Activated CD4-positive, alpha-beta T cell treated with anti-CD3 and anti-CD28 coated beads, Interleukin-2, amount 50 U/mL, for 16 hours (primary cell): ENCODE measurements at places on chromosomes 4 and X.

GRCh38 chr4:174427571-174428140 is 94.6 kb downstream of the HPGD start:
- DNase-seq, result no peak

- no peak for DNase-seq
Measured at GRCh38 chrX:154477891-154478477, 1.1 kb downstream of the LAGE3 start.

DNA sequence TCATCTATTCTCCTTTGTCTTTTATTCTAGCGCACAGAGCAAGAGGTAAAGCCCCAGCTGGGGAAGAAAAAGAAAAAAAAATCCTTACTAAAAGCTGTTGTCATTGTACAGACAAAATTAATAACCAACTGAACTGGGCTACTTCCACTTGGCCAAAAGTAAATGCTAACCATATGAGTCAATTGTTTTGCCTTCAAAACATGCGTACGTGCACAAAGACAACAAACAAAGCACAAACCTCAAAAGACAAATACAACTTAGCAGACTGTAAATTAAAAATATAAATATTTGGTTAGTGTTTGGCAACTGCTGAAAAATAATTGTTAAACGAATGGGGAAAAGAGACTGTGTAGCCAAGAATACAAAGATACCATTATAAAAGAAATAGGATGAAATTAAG is 5.9 kb downstream of the EDA2R start:
- DNase-seq, result no peak

DNA sequence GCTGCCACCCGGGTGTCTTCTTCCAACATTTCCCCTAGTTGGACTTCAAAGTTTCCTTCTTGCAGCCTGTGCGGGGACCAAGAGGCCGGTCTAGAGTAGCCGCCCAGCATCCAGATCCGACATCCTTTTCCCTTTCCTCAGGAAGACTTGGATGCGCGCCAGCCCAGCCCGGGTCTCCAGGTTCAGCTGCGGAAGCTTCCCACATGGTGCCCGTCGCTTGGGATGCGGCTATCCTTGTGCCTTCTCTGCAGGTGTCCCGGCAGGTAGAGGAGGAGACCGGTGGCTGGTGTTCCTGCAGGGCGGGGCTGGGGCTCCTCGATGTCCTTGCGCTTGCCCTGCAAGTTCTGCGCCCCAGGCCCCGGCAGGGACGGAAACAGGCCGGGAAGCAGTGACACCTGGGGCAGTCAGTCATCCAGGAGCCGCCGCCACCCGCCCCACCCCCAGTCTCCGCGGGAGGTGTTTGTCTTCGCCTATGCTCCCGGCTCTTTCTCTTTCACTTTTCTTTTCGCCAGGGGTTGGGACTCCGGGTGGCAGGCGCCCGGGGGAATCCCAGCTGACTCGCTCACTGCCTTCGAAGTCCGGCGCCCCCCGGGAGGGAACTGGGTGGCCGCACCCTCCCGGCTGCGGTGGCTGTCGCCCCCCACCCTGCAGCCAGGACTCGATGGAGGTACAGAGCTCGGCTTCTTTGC is at the start of gene IL15:
TSS of gene IL15 (plus strand) at position 502 of the 689 bp plus-strand sequence. CDS start 82,882 bp downstream, outside the sequence.
- peak; percentile 76 for DNase-seq

DNA sequence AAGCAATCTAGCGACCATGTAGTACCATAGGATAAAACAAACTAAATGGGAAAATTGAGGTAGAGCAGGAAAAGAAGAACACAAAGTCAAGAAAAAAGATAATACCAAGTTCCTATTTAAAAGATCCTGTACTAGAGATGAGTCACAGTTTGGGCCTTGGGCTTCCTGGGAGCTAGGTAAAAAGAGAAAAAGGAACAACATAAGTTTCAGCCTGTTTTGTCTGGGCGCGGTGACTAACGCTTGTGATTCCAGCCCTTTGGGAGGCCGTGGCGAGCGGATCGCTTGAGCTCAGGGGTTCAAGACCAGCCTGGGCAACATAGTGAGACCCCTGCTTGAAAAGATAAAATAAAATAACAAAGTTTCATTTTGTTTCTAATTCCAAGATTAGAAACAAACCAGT is 14.0 kb upstream of the TMEM156 start:
- no peak for DNase-seq

GRCh38 chr4:105815701-105816100 is 79.6 kb upstream of the NPNT start:
- no peak for DNase-seq

DNA sequence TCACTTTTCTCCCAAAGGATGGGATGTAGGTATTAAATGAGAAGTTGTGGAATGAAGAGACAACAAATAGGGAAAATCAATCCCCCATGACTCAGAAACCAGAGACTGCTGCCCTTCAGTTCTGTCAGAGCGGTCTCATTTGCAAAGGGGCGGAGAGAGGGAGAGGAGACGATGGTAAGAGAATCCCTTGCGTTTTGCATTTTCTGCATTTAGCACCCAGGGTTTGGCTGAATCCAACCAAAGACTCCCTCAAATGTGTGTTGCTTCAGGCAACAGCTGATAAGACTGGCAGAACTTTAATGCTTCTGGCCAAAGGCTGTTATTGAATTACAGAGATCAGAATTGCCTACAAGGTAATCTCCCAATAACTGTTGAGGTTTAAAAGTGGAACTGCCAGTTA is 230.2 kb downstream of the EVC2 start:
- no peak for DNase-seq

DNA sequence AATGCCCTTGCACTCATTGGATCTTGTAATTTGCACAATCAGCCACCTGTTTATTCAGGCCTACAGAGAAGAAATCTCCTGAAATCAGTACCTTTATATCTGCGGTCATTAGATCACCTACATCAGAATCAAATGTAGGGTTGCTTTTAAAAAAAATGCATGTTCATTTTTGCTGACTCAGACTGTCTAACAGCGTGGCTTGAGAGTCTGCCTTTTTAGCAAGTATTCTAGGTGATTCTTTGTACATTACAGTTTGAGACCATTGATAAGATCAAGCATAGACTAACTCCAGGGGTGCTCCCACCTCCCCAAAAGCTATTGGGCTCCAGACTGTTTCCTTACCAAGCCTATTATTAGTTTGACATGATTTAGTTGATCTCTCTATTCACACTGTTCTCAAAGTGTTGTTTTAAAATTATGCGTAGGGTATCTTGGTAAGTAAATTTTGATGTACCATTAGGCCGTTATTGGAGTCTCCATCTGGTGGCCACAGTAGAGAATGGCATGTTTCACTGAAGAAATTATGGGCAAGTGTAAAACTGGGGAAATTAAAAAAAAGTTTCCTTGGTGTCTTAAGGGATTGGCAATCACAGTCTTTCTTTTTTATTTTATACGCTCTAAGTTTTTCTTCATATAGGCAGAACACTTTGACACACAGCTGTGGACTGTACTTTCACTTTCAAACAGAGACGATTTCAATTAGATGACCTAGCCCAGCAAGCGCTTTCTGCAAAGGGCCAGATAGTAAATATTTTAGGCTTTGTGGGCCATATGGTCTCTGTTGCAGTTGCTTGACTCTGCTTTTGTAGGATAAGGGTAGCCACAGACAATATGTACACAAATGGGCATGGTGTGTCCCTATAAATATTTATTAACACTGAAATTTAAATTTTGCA is 33.7 kb upstream of the MSL3 start:
- peak; percentile 43 for DNase-seq

- DNase-seq, result no peak
Measured at GRCh38 chrX:37834937-37835336, 12.4 kb downstream of the DYNLT3 start.

- no peak for DNase-seq
Measured at GRCh38 chr4:185244763-185245162, 35.4 kb downstream of the SNX25 start.

GRCh38 chrX:48890296-48890925 is 7.2 kb downstream of the TIMM17B start:
- no peak for DNase-seq

GRCh38 chr4:7892212-7893019 is 47.2 kb downstream of the AFAP1 start:
- DNase-seq, result no peak

DNA sequence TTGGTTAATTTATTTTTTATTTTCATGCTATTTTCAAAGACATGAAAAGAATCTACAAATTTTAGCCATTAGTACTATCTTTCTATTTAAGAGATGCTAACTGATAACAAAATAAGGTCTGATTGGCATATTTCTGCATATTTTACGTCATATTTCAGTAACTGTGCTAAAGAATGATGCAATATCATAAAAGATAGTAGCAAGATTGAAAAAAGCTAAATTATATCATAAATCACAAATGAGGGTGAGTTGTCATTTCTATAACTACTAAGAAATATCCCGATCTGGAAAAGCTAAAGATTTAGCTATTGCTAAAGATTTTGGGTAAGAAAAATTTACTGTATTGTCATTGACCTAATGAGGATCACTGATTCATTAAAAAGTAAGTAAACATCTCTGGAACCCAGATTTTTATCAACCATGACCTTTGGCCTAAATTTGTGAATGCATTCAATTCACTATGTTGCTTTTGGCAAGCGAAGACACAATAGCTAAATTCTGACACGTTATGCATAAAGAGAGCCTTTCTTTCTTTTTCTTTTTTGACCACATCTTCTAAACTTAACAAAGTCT is 103.6 kb downstream of the HPGD start:
- no peak for DNase-seq

DNA sequence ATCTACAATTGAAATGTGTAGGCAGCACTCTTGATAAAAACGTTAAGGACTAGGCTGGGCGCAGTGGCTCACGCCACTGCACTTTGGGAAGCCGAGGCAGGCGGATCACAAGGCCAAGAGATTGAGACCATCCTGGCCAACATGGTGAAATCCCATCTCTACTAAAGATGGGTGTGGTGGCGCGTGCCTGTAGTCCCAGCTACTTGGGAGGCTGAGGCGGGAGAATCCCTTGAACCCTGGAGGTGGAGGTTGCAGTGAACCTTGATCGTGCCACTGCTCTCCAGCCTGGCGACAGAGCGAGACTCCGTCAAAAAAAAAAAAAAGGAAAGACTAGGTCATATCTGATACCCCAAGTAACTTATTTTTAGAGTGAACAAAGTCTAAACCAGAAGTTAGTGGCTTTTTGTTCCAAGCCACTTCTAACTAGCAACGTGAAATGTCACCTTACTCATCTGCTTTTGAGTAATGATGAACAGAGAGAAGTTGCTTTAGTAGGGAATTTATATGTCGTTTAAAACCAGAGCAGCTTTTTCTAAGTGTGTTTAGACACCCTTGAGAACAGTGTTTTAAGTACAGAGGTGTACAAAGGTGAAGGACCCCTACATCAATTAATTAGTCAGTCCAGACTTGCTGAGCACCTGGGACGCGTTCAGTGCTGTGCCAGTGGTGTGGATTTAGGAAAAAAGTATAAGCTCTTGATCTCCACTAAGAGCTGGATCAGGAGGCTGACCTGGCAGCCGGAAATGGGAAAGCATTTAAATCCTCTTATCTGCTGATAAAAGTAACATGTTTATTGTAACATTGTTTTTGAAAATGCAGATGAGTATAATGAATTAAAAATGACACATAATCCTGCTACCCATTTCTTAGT is 23.5 kb downstream of the SPRY1 start:
- peak; percentile 27 for DNase-seq

GRCh38 chr4:105293360-105293759 is 146.7 kb downstream of the TET2 start:
- no peak for DNase-seq

DNA sequence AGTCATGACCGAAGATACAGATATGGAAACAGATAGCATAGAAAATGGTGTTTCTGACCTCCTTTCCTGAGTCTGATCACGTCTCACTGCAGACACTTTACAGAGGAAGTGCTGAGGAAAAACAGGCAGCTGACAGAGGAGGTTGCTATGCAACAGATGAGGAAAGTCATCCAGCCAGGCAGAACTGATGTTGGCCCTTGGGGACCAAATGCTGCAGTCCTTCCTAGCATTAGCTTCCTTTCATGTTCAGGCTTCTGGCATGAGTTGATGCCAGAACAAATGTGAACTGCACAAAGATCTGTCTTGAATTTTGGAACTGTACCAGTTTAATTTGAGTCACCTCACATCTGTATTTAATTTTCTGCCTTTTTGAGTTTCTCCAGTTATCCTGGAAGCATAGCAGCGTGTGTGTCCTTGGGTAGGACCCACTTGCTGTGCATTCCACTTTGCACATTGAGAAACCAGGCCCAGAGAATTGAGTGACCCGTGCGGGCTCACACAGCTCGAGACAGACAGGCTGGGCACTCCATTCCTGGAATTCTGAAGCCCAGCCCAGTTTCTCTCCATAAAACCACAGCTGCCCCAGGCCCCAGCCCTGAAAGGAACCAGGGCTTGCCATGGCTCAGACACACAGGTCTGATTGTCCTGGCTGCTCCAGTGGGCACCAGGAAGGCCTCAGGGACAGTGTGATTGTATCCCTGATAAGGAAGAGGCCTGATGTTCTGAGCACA is 1.4 kb upstream of the MAGED1 start:
- peak; percentile 5 for DNase-seq

GRCh38 chr4:78864405-78865024 is 74.7 kb downstream of the PAQR3 start:
- peak; percentile 64 for DNase-seq

GRCh38 chr4:155491336-155492120 is 114.8 kb upstream of the MAP9 start:
- DNase-seq, result no peak

GRCh38 chrX:40207626-40208025 is 109.9 kb upstream of the BCOR start:
- DNase-seq, result peak; percentile 13

DNA sequence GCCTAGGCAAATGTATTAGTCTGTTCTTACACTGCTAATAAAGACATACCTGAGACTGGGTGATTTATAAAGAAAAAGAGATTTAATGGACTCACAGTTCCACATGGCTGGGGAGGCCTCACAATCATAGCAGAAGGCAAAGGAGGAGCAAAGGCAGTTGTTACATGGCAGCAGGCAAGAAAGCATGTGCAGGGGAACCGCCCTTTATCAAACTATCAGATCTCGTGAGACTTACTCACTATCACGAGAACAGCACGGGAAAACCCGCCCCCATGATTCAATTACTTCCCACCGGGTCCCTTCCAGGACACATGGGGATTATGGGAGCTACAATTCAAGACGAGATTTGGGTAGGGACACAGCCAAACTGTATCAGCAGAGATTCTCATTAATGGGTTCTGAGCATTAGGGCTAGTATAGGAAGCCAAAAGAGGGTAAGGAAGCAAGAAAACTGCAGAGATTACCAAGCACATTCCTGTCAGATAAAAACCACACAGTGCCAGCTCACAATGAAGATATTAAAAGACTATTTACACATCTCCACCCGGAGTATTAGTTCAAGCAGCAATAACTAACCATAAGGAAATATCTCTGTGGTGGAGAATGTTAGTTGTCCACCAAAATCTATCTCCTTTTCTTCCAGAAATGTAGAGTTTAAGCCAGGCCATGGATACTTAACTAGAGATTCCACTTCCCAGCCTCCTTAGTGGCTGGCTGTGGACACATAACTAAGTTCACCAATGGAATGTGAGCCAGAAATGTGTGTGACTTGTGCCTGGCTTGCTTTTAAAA is 61.2 kb upstream of the HOPX start:
- no peak for DNase-seq

- DNase-seq, result no peak
Measured at GRCh38 chrX:72716766-72717165, 2.7 kb upstream of the PHKA1 start.

DNA sequence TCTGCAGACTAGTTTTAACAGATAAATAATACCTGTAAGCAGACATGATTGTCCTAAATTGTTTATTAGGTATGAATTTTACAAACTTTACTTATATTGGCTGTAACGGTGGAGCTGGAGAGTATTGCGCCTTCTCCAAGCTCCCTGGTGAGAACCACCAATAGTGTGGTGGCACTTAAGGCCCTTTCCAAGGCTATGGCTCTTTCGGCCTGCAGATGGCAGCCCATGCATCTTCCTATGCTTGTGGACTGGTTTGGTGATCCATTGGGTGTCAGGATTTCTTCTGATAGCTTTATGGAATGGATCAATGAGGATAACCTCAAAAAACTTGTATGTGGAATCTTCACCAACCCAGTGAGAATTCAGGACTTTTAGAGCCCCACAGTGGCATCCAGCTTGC is 7.8 kb downstream of the LARP1B start:
- peak; percentile 23 for DNase-seq
